NCI-H748 treated with DMSO at 0.1 percent for 48 hours (cell line): ENCODE measurements at places on chromosomes 11 and 22.
A peak's percentile ranks its signal among the peaks of the same experiment; 100 is the strongest.

- no peak for DNase-seq
These were observed 280.3 kb downstream of the RAB38 start for GRCh38 chr11:87894961-87895360.

- DNase-seq: no peak
These were observed 69.4 kb upstream of the AMPD3 start for GRCh38 chr11:10385696-10386095.

GRCh38 chr11:2789331-2789730 lies 89.5 kb upstream of the KCNQ1OT1 start:
- DNase-seq: no peak

DNA sequence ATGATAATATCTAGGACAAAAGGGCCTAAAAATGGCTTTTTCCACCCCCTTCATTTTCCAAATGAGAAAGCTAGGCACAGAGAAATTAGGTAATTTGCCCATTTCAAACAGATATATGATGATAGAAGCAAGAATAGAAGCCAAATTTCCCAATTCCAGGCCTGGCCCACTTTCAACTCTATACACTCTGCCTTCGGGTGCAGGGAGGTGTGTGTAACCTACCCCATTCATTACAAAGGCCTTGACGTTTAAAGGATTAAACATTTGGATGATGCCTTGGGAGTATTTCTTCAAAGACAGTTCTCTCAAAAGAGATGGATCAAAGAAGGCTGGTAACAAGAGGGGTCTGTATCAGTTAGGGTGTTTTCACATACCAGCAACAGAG lies 134.1 kb downstream of the CCDC34 start:
- no peak for DNase-seq

GRCh38 chr11:34810107-34810562 lies 106.0 kb downstream of the APIP start:
- DNase-seq: no peak

GRCh38 chr11:110187731-110188130 lies 94.5 kb downstream of the ZC3H12C start:
- DNase-seq: no peak

- DNase-seq: no peak
These were observed 21.3 kb upstream of the GRAMD4 start for GRCh38 chr22:46598737-46599424.

- DNase-seq: no peak
These were observed 440.8 kb upstream of the LUZP2 start for GRCh38 chr11:24056051-24056450.

DNA sequence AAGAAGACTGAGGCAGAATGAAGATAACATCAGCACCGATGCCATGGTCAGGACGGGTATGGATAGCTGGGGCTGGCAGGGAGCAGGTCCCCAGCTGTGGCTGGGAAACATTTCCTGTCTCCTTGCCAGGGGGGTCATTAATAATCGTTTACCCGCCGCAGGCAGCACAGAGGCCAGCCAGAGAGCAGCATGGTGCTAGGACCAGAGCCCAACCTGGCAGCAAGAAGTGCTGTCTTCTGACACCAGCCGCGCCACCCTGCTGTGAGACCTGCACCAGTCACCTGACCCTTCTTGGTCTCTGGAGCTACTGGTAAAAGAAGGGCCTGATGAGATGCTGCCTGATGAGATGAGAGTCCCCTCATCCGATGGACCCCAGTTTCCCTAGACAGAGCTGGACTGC lies 36.3 kb downstream of the PDE2A start:
- no peak for DNase-seq

GRCh38 chr11:6943131-6943530 lies 16.9 kb downstream of the ZNF215 start:
- no peak for DNase-seq

GRCh38 chr11:85672105-85672902 lies 7.4 kb upstream of the CREBZF start:
- no peak for DNase-seq

- DNase-seq: no peak
These were observed 471 bp downstream of the ARVCF start for GRCh38 chr22:20015971-20016733.

- DNase-seq: no peak
These were observed 1.8 kb upstream of the SMIM35 start for GRCh38 chr11:118088531-118088930.

GRCh38 chr11:130847517-130847916 lies 68.8 kb downstream of the SNX19 start:
- no peak for DNase-seq

- no peak for DNase-seq
These were observed 102.4 kb upstream of the CADM1 start for GRCh38 chr11:115606498-115607220.

DNA sequence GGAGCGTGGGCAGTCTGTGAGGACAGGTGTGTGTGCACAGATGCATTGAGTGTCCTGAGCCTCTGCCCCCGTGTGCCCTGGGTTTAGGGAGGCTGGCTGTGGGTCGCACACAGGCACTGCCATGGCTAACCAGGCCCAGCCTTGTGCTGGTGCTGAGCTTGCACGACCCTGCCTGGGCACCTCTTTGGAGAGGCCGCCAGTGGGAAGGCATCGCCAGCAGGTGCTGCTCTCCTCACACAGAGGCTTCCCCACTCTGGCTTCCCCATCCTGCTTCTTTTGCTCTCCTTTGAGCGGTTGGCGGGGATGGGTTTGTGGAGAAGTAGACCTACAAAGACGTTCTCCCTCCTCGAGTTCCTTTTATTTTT lies 4.1 kb downstream of the WNT7B start:
- no peak for DNase-seq

- no peak for DNase-seq
These were observed 1122.8 kb upstream of the CCDC90B start for GRCh38 chr11:84408946-84409411.

GRCh38 chr11:69089258-69089657 lies 40.5 kb downstream of the TPCN2 start:
- DNase-seq: no peak

DNA sequence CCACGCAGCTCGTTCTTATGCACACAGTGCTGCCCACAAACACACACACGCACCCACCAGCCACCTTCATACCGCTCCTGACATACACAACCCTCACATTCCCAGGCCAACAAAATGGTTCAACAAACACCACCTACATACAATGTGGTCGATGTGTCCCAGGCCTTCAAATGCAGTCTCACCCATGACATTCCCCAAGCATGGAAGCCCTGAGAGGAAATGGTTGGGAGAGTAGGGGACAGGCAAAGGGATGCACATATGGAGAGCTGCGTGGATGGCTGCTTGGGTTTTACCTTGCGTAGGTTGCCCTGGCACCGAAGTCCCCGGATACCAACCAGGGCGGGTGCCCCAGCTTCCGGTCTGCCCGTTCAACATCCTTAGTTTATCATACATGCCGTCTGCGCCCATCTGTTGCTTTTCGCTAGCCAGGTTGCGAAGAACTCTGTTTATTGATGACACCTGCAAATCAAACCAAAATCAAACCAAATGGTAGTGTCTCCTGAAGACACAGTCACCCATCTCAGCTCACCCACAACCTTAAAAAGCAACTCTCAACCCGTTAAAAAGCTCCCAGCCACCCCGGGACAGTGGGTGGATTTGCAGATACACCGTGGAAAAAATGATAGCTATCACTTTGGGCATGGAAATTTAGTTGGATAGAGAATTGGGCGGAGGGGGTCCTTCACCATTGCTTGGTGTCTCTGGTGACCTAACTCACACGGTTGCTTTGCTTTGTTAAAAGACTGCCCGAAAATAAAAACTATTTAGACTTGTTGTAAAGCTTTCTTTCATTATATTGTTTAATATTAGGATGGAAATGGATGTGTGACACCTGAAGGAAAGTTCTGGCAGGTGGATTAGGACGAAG lies 10.5 kb downstream of the PAX6 start:
- no peak for DNase-seq

- DNase-seq: no peak
These were observed 23.0 kb downstream of the C22orf23 start for GRCh38 chr22:37930270-37930951.

- no peak for DNase-seq
These were observed 17.6 kb upstream of the SLC35F2 start for GRCh38 chr11:107876141-107876540.

DNA sequence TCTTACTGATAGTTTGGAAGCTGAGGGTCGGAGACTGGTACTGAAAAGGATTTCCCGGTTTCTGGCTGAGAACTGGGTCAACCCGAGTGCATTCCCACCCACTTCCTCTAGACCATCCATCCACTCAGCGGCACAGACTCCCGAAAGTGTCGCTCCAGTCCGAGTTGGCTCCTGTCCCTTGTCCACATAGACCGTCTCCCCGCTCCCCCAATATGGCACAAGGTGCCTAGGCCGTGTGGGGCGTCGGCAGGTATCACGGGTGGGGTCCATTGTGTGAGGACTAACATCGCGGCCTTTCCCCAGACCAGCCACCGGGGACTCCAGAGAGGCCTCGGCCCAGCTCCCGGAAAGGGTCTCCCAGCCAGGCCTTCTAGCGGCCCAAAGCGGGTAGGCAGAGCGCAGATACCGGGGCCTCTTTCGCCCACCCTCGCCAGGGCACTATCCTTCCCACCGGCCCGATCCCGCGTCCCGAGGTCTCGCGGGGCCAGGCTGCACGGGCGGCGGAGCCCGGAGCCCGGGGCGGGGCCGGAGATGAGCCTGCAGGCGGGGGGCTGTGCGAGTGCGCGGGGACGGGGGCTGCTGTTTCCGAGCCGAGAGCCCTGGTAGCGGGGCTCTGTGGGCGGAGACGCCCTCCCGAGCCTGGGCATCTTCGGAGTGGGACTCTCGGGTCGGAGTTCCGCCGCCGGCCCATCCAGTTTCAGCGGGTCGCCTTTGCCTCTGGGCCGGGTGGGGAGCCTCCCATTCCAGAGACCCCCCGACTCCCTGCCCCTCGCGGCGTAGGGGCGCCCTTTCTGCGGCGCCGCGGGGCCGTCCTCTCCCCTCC lies 21.1 kb downstream of the SERPINH1 start:
- peak; percentile 25 for DNase-seq

- DNase-seq: no peak
These were observed 10.5 kb upstream of the C11orf24 start for GRCh38 chr11:68282141-68282860.

DNA sequence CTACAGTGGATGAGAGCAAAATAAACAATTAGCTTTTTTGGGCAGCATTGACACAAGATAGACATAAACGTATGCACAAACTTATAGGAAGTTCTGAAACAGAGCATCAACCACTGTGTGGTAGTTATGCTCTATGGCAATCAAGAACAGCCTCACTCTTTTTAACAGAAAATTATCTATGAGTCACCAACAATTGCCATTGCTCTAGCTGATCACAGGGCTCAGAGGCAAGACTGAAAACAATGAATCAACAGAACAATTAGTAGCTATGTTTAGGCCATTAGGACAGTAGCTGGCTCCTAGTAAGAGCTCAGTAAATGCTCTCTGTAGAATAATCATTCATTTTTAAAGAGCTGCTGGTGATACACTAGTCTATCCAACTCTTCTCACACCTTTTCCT lies 34.9 kb upstream of the PICALM start:
- DNase-seq: no peak

DNA sequence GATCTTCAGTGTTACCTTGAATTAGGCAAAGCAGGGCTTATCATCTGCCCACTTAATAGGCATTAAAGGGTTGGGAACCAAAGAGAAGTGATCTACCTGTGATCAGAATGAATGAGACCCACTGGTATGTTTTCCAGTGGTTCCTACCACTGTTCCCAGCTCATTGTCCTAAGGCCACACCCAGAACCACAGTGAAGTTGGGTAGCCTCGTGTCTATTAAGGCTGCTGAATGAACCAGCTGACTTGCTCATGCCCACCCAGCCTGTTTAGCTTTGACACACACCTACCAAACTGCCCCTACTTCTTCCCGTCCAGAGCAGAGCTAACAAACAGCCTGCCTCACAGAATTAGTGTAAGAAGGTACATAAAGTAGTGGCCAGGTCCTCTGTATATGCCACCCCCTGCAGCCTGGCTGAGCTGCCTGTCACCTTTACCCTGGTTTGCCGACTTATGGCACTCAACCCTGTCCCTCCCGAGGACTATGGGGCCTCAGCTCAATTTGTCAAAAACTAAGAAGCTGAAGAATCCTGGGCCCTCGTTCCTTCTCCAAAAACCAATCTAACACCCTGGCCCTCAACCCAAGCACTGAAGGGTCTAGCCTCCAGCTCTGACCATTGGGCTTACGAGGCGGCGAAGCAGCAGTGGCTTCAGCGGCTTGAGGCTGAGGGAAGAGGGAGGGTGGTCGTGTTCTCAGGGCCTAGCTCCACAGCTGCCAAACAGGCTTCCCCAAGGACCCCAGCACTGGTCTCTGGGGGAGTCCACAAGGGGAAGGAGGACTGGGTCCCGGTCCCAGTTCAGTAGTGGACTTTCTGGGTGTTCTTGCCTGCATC lies 9.8 kb downstream of the UCP2 start:
- no peak for DNase-seq

GRCh38 chr11:103898577-103899336 lies 137.7 kb upstream of the DDI1 start:
- DNase-seq: no peak

DNA sequence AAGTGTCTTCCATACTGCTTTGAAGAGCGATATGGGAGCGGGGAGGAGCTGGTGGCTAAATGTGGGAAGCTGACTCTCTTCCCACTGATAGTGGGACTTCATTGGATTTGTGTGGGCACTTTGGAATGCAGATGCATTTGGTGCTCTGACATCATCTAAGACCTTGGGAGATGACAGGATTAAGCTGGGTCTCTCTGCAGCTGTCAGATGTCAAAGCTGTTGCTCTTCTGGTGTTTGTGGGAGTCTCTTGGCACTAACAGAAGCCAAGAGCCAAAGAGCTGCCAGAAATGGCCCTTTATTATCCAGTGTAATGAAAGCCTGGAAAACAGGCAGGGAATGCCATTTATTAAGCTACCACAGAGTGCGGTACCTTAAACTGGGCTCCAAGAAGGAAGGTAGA lies 20.6 kb downstream of the GRAMD1B start:
- DNase-seq: no peak

DNA sequence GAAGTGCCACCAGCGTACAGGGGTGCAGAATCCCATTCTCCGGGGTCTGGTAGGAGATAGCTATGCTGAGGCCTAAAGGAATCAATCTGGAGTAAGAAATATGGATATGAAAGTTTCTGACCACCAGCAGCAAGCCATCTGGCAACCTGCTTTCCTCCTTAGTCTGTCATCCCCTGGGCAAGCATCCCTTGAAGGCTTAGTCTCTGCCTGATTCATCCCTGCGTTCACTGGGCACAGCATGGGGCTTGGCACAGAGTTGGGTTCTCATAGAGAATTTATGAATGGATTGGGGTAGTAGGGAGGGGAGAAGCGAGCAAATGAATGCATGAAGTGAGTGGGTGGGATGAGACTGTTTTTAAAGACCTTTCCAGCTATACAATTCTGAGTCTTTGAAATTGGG lies 85.8 kb upstream of the NARS2 start:
- no peak for DNase-seq

DNA sequence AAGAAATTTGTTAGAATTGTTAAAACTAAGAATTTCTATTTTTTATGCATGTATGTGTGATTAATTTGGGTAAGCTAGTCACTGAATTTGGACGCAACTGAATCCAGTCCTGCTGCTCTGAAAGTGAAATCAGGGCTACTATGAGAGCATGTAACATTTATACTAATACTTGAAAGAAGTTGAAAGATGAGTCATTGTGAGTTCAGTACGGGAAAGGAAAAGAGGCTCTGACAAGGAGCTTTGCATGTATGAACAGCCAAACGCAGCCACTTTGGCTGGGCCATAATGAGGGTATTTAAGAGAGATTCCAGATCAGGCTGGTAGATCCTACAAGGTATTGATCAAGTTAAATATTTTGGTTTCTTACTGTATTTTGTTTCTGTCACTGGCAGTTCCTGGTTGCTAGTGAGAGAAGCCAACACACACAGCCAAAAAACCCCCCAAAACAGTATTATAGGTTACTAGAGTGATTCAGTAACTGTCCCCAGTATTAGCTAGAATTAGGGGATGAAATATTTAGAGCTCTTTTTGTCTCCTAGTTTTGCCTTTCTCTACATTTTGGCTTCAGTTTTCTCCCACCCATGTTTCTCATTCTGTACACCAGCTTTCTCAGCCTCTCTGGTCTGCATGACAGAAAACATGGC lies 14.1 kb downstream of the AASDHPPT start:
- DNase-seq: no peak
